Stimulated activated CD8-positive, alpha-beta memory T cell treated with anti-CD3 and anti-CD28 coated beads, Interleukin-4, amount 100 ng/mL, for 1 hour (primary cell): ENCODE measurements at places on chromosomes 5 and 9.

- DNase-seq, result no peak
Observed at GRCh38 chr5:56995596-56995995, 43.7 kb upstream of the MIER3 start.

DNA sequence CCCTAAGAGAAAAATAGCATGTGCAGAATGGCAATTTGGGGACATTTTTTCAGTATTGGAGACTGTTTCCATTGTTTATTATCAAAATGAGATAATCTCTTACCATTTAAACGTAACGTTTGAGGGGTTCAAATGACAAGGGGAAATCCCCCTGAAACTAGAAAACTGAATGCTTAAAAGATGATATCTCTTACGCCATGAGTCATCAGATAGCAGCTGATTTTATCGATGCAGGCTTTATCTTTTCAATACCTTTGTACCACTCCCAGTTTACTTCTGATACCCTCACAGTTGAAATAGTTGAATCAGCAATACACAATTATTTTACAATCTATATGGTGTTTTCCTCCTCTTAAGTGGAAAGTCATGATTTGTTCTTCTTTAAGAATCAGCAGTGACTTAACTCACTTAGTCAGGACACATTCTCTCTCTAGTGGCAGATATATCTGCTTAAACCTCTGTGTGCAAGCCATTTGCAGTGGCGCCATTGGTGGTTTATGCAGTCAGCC lies 29.2 kb downstream of the OSMR start:
- no peak for DNase-seq

- no peak for DNase-seq
Observed at GRCh38 chr5:54516051-54516655, 1.4 kb upstream of the SNX18 start.

DNA sequence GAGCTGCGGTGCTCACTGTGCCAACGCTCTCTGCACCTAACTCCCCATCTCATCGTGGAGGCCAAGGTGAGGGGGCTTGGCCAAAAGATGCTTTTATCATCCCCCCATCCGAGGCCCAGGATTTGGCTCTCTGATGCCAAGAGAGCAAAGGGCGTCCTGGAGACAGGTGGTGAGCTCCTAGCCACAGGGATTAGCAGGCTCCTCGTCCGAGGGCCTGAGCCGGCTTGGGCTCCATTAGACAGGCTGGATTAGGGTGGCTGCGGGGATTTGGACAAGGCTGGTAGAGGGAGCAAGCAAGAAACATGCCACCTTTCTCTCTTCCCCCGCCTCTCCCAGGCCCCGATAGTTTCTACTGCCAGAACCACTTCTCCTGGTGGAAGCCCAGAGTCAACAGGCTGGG lies 1.0 kb upstream of the GRM6 start:
- DNase-seq, result no peak

DNA sequence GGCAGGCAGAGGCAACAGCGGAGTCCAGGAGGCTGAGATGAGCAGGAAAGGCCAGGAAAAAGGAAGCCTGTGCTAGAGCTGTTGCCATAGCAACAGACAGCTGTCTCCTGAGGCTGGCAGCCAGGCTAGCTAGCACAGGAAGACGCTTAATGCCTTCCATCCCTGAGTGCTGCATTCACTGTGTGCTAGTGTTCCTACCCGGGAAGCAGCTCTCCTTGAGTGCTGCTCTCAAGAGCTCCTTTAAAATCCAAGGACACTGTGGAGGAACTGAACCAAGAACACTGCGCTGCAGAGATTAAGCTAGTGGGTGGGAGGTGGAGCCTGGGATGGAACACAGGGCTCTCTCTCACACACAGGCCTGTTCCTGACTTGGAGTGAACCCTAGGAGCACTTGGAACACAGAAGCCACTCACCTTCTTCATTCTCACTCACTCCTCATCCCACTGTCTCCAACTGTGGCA lies 53.5 kb upstream of the IL7R start:
- no peak for DNase-seq

DNA sequence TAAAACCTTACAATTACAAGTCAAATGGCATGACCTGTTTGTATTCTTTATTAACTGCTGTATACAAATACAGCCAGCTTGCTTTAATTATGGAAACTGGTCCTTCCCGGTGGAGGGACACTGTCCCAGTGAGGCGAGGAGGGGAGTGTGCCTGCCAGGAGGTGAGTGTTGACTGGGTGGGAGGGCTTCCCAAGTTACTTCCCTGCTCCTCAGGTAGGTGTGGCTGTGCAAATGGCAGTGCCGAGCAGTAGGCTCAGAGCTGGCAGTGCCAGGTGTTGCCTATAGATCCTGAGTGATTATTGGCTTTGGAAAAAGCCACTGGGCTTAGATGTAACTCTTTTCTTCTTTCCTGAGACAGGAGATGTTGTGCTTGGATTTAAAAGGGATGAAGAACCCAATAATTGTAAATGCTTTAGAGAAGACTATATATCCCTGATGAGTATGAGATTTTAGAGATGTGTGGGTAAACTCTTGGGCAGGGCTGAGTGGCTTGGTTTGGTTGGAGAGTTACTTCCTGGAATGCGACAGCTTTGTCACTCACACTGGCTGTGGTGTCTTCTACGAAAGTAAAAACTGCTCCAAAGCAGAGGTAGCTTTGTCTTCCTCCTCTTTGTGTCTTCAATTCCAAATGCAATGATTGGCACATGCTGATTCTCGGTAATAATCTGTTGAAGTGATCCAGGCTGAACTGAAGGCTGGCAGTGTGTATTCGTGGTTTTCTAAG lies 43.7 kb downstream of the GLRX start:
- no peak for DNase-seq

DNA sequence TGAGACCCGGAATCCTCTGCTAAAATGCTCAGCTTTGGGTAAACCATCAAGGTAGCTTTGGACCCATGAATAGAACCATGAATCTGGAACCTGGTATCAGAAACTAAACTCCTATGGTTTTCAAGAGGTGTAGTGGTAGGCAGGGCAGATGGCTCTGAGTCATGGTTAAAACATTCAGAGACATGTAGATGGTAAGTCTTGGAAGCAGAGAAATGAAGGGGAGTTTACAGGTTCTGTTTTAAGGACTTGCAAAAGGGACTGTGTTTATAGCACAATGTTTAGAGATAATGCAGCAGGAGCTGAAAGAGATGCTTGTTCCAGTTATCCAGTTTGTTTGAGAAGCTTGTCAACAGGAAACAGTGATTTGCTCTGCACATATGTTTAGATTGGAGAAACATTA lies 36.0 kb upstream of the FBN2 start:
- DNase-seq, result no peak

GRCh38 chr5:79831381-79832309 lies 142.0 kb downstream of the CMYA5 start:
- no peak for DNase-seq

GRCh38 chr5:122701640-122702523 lies 73.0 kb upstream of the SNX2 start:
- no peak for DNase-seq

- no peak for DNase-seq
Observed at GRCh38 chr9:111728143-111728542, 66.6 kb downstream of the SHOC1 start.

DNA sequence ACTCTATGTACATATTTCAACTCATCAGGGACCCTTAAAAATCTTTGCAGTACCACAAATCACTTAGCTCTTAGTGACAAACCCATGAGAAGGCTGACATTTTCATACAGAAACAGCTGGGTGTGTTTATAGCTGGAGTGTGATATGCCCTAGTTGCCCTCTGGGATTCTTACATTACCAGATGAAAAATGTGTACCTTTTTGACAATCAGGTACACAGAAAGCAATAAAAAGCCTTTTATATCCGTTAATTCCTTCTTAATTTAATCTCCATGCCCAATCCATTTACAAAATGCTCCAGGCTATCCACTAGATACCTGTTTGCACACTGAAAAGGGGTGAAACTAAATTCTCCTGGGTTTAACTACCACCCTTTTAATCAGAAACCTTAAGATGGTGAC lies 222.9 kb downstream of the KIAA0825 start:
- no peak for DNase-seq

DNA sequence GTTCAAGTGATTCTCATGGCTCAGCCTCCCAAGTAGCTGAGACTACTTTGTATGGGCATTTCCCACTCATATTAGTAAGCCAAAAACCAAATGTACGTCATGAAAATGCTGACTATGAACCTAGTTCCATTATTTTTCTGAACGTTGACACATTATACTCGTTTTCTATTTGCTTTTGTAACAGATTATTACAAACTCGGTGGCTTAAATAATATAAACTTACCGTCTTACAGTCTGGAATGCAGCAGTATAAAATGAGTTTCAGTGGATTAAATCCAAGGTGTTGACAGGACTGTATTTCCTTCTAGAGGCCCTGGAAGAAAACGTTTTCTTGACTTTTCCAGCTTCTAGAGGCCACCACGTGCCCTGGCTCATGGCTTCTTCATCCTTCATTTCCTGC lies 517.0 kb downstream of the GADD45G start:
- no peak for DNase-seq

GRCh38 chr9:87675906-87676515 lies 49.9 kb upstream of the CTSL start:
- DNase-seq, result no peak

- DNase-seq, result no peak
Observed at GRCh38 chr5:39977066-39977655, 552.4 kb upstream of the DAB2 start.

- no peak for DNase-seq
Observed at GRCh38 chr9:124359855-124360678, 55.2 kb downstream of the PSMB7 start.

GRCh38 chr5:169635936-169636335 lies 1.1 kb upstream of the DOCK2 start:
- DNase-seq, result no peak

DNA sequence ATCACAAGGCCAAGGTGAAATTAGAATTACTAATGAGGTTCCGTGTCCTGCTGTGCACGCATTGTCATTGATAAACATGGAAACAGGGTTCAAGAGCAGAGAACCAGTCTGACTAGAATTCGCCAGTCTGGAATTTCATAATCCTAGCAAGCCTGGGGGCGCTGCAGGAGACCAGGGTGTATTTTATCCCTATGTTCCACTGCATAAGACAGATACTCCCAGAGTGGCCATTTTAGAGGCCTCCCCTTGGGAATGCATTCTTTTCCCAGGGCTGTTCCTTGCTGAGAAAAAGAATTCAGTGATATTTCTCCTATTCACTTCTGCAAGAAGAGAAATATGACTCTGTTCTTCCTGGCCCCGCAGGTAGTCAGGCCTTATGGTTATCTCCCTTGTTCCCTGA lies 1387.7 kb downstream of the MAT2B start:
- no peak for DNase-seq

- DNase-seq, result no peak
Observed at GRCh38 chr5:37811866-37812265, 28.0 kb downstream of the GDNF start.

GRCh38 chr5:13939638-13940037 lies 4.8 kb downstream of the DNAH5 start:
- DNase-seq, result no peak

- DNase-seq, result no peak
Observed at GRCh38 chr5:93894601-93895354, 153.4 kb upstream of the POU5F2 start.

GRCh38 chr5:164358531-164359259 lies 853.3 kb downstream of the MAT2B start:
- no peak for DNase-seq

GRCh38 chr5:122377026-122377425 lies 65.0 kb downstream of the SNCAIP start:
- no peak for DNase-seq

- no peak for DNase-seq
Observed at GRCh38 chr9:112505607-112506006, 19.0 kb downstream of the KIAA1958 start.

- no peak for DNase-seq
Observed at GRCh38 chr5:125311743-125312142, 565.3 kb upstream of the ZNF608 start.

DNA sequence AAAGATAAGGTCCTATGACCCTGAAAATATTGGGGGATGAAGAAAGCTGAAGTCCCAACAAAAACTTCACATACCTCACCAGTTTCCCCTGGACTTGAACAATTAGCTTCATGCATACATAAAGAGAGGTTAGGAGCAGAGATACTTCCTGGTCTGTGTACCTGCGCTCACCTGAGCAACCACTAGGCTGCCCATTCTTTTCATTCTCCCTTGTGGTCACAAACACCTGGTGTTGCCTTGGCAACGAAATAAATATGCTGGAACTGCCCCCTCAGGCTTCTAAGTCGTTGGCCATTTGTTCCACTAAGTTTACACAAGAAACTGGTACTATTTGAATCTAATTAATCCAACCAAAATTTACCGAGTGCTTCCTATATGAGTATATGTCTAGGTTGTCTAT lies 18.1 kb downstream of the OTP start:
- DNase-seq, result no peak

GRCh38 chr9:123299558-123300126 lies 31.3 kb upstream of the STRBP start:
- DNase-seq, result no peak

- DNase-seq, result no peak
Observed at GRCh38 chr5:36156121-36156601, 4.2 kb downstream of the SKP2 start.

- DNase-seq, result no peak
Observed at GRCh38 chr5:176785184-176786145, 24.9 kb upstream of the UNC5A start.

DNA sequence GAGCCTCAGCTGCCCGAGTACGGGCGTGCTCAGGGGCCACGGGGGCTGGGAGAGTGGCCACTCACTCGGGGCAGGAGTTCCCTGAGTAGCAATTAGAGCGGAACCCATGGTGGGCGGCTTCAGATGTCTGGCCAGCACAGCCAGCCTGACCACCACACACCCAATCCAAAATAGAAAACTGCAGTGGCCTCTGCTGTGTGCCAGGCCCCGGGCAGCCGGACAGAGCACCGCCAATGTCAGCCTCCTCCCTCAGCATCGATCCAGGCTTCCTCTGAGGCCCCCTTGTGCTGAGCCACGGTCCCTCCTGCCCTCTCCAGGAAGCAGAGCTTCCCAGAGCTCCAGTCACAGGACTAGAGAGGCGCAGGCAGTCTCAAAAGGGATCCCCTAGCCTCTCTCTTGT lies 2.7 kb downstream of the ADAMTS2 start:
- DNase-seq, result no peak

GRCh38 chr5:106142116-106142515 lies 1528.6 kb downstream of the EFNA5 start:
- DNase-seq, result no peak

GRCh38 chr5:178383919-178384815 lies 151.6 kb upstream of the PHYKPL start:
- no peak for DNase-seq

DNA sequence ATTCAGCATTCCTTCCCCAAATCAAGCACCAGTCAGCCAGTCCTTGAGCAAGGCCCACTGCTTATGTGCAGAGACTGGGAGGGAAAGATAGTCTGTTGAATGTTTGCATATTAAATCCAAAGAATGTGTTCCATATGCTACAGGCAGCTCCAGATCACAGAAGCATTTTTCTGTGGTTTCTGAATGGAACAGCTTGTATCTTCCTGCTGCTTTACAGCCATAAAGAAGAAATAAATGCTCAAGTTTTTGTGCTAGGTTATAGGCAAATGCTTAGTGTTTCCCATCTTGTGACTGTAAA lies 310.3 kb downstream of the TRIM36 start:
- DNase-seq, result no peak
